Stimulated activated CD8-positive, alpha-beta memory T cell treated with anti-CD3 and anti-CD28 coated beads, Interleukin-7, amount 100 ng/mL, for 48 hours (primary cell): ENCODE measurements at places on chromosomes 7 and 10.

- no peak for DNase-seq
Measured at GRCh38 chr10:26939290-26939961, 78.7 kb upstream of the ABI1 start.

DNA sequence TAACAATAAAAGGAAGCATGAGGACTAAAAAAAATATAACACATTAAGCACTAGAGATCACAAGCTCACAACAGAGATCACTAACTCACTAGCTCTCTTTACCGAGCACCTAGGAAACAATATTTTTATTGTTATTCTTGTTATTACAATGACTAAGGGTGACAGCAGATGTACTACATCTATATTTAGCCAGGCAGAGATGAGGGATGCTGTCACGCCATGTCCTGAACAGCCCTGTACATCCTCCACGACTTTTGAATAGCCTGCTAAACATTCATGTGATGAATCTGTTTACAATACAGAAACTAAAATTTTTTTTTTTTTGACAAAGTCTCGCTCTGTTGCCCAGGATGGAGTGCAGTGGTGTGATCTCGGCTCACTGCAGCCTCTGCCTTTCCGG is 22.7 kb downstream of the FAM133B start:
- DNase-seq = no peak

- DNase-seq = no peak
Measured at GRCh38 chr10:14737808-14738545, 36.7 kb downstream of the FAM107B start.

- no peak for DNase-seq
Measured at GRCh38 chr10:5041471-5042023, 37.9 kb upstream of the AKR1C2 start.

- DNase-seq = no peak
Measured at GRCh38 chr7:22185559-22185958, 171.4 kb downstream of the RAPGEF5 start.

DNA sequence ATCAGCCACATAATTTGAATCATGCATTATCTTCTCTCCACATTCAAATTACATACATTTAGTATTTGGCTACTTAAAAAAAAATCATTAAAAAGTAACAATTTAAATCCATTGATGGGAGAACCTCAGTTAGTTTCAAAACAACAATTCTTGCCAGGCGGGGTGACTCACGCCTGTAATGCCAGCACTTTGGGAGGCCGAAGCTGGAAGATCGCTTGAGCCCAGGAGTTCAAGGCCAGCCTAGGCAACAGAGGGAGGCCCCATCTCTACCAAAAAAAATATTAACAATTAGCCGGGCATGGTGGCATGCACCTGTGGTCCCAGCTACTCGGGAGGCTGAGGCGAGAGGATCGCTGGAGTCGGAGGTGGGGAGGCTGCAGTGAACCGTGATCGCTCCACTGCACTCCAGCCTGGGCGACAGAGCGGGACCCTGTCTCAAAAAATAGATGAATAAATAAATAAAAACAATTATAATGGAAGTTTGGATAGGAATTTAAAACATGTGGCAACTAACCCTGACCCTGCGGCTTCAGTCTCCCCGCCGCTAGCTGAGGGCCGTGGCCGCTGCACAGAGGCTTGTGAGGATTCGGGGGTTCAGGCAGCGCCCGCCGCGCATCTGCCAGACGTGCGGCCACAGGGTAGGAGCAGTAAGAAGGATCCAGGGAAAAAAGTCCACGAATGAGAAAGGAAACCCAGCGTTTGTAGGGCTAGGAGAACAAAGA is 1.1 kb upstream of the CSGALNACT2 start:
- no peak for DNase-seq

DNA sequence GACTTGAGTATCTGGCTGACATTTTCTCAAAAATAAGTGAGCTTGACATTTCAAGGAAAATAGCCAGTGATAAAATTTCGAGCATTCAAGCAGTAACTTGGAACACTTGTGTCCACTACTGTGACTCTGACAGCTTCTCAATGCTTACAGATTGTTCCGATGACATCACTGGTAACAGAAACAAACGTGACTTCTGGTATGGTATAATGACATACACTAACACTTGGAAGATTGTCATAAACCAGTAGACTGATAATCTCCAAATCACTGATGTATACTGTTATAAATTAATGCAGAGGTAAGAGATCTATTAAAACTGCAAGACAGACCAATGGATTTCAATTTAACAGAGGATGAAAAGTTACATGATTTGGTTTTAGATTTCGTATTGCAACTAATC is 6.5 kb downstream of the MINDY3 start:
- no peak for DNase-seq

- no peak for DNase-seq
Measured at GRCh38 chr10:24843256-24843655, 109.2 kb downstream of the PRTFDC1 start.

GRCh38 chr7:109131141-109131540 is 561.5 kb downstream of the DNAJB9 start:
- no peak for DNase-seq

DNA sequence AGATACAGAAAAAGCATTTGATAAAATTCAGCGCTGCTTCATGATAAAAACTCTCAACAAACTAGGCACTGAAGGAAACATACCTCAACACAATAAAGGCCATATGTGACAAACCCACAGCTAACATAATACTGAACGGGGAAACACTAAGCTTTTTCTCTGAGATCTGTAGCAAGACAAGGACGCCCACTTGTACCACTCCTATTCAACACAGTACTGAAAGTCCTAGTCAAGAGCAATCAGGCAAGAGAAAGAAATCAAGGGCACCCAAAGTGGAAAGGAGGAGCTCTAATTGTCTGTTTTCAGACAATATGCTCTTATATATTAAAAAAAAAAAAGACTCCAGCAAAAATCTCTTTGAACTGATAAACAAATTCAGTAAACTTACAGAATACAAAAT is 13.3 kb downstream of the DIP2C start:
- no peak for DNase-seq

- DNase-seq = no peak
Measured at GRCh38 chr7:95545007-95545615, 51.2 kb downstream of the PDK4 start.

- no peak for DNase-seq
Measured at GRCh38 chr7:47145186-47145725, 436.7 kb downstream of the TNS3 start.

- no peak for DNase-seq
Measured at GRCh38 chr7:132030086-132030568, 473.7 kb upstream of the PODXL start.

- DNase-seq = no peak
Measured at GRCh38 chr7:22443370-22444180, 56.4 kb downstream of the STEAP1B start.

DNA sequence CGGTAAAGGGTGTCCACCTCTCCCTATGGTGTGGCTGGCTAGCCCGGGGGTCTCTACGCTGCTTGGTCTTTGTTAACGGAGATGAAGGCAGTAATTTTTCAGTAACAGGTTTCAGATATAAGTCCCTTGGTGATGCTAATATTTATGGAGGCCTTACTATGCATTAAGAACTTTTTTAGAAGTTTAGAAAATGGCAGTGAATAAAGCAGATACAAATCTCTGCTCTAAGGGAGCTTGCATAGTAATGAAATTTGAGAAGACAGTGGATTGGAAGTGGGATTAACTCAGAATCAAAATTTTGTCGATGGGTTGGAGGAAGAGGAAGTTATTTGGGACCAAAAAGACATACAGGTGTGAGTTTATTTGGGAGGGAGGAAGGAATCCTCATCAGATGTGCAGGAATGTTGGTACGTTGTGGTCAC is 445 bp downstream of the SSBP1 start:
- no peak for DNase-seq

DNA sequence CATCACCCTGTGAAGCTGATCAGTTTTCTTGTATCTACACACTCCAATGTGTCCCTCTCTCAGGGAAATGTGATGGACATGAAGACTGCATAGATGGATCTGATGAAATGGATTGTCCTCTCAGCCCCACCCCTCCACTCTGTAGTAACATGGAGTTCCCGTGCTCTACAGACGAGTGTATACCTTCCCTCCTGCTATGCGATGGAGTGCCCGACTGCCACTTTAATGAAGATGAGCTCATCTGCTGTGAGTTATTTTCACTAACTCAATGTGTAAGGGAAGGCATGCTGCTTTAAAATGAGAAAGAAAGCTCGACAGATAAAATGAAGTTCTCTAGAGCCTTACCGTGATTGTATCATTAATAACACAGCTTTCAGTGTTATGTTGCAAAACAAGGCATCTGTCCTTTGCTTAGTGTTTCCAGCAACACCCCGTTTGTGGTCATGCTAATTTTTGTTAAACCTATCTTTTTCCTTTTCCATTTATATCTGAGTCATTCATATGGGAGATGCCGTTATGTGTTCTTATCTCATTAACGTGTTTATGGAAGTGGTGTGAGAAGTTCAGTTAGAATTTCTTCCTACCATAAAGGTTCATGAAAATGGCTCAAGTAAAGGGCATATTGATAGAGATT is 220.9 kb upstream of the PLXDC2 start:
- no peak for DNase-seq

- DNase-seq = no peak
Measured at GRCh38 chr10:6748981-6749635, 169.0 kb upstream of the PRKCQ start.

DNA sequence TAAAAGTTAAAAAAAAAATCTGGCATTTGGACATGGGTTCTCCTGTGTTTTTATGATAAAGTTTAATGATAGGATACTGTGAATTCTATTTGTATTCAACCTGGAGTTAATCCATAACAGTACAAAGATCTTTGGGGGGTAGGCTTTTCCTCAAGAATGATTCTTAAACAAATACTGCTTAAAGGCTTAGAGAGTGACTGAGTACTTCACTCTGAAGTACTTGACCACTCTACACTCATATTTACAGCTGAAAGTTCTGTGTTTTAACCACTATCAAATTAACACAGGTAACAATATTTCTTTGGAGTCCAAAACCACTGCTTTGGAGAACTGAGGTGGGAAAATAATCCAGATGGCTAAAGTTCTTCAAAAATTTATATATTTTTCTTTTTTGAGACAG is 74.2 kb upstream of the TMEM168 start:
- DNase-seq = no peak

DNA sequence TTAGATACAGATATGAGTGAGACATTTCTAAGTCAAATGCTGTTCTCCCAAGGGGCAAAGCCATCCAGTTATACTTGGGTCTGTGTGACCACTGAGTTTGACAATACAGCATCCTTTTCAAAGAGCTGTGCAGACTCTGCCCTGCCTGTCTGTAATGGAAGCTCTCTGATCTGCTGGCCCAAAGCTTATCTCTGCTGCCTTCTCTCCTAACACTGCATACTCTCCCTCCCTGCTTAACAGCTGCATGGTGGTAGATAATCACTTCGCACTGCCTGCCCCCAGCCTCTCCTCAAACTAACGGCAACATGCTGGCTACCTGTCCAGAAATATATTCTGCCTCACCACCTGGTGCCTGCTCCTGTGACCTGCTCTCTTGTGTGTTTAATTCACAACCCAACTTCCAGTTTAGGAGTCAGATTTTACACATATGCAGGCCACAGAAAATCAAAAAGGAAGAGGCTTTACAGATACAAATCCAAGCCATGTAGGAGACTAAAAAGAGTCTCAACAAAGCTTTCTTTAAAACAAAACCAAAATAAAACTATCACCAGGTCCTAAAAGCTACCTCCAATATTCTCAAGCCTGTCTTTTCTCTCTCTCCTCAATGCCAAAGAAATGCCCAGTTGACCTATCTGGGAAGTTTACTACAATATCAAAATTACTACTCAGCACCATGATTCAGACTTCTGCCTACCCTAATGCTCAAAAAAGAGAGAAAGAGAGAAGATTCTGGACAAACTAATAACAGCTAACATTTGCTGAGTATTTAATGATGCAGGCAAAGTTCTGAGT is 145.6 kb downstream of the RELN start:
- DNase-seq = no peak

- DNase-seq = no peak
Measured at GRCh38 chr7:105015390-105015965, 1.5 kb downstream of the KMT2E start.

GRCh38 chr10:120607016-120607709 is 150.1 kb downstream of the PLPP4 start:
- DNase-seq = no peak

GRCh38 chr10:99115703-99116102 is 119.9 kb downstream of the HPSE2 start:
- no peak for DNase-seq

GRCh38 chr7:132504852-132505251 is 71.4 kb downstream of the PLXNA4 start:
- no peak for DNase-seq

DNA sequence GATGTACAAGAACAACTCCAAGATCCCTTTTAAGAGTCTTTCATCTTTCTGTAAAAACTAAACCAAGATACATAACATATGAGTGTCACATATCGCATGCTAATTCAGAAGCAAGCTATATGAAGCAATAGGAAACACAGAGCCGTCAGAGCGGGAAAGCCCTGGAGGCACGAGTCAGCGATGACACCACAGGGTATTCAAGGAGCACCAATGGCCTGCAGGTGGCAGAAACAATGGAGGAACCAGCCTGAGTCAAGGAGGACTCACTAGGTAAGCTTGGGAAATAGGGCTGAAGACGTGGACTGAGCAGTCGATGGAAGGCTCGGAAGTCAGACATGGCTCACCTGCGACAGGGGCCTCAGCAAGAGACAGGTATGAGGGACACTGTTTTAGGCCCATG is 214.4 kb downstream of the FAM107B start:
- peak; percentile 75 for DNase-seq

GRCh38 chr10:132961787-132962622 is 19.6 kb upstream of the CFAP46 start:
- peak; percentile 55 for DNase-seq

DNA sequence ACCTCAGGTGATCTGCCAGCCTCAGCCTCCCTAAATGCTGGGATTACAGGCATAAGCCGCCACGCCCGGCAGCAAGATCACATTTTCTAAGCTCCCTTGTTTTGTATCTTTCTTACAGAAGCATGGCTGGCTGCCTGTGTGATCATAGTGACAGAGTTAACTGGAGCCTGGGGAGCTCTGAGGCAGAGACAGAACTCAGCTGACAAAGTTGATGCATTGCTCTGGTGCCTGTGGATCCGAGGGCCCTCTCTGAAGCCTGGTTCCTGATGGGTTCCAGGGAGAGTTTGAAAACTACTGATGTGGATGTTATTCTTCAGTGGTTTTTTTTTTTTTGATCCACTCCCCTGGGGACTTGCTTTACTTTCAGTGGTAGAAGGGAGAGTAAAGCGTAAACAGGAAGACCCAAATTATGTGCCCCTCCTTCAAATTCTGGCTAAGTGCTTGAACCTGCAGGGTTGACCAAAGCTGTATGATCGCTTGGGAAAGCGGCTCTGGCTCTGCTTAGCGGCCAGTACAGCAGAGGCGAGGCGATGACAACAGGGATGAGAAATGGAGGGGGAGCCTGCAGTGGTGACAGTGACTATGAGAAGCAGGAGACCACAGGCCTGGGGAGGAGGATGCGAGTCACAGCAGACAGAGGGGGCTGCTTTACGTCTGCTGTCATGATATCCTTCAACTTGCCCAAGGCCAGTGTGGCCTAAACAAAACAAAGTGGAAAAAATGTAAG is 6.8 kb upstream of the EFCAB10 start:
- DNase-seq = no peak
